ENCODE measurements at places on chromosomes 12 and 14.

GRCh38 chr12:132248453-132249167 lies 80.8 kb downstream of the GALNT9 start:
- DNase-seq = peak; percentile 71

DNA sequence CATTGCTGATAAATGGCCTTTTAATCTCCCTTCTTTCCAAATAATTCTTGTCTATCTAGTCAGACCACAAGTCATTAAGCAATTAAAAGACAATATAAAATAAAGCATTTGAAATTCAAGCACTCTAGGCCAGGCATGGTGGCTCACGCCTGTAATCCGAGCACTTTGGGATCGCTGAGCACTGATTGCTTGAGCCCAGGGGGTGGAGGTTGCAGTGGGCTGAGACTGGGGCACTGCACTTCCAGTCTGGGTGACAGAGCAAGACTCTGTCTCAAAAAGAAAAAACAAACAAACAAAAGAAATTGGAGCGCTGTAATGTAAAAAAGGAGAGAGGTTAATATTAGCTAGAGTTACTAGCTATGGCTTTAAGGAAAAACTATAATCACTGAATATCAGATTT lies 30.5 kb upstream of the CSRP2 start:
- no peak for DNase-seq

GRCh38 chr14:76754586-76754985 lies 6.7 kb upstream of the VASH1 start:
- no peak for DNase-seq

DNA sequence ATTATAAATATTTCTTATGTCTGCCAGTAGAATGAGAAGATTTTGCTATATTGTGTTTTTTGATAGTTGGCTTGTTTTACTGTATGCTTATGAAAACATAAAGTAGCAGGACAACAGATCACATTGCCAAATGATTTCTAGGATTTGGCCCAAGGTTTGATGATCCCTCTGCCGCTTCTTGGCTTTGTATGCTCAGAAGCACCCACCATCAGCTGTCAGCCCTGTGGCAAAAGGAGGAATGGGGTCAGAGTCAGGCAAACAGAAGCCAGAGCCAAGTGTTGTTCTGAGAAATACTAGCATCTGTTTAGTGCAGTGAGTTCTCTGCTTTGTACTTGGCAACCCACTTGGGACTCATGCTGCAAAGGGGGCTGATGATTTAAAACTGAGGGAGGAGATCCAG lies 152.2 kb downstream of the PDE3A start:
- no peak for DNase-seq

GRCh38 chr14:49637534-49638078 lies 2.6 kb upstream of the DNAAF2 start:
- DNase-seq = no peak

DNA sequence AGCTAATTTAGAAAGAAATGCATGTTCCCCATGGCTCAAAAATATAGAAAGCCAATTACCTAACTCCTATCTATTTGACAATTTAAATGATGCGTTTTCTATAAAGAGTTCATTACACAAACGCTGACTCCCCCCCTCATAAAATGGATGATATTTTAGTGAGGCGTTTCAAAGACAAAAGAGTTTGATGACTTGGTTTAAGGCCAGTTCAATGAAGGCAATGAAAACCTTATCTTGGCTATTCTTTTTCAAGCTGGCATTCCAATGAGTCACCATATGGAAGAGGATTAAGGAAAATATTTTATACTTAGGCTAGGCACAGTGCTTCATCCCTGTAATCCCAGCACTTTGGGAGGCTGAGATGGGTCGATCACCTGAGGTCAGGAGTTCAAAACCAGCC lies 62.7 kb downstream of the HMGA2 start:
- peak; percentile 76 for DNase-seq

DNA sequence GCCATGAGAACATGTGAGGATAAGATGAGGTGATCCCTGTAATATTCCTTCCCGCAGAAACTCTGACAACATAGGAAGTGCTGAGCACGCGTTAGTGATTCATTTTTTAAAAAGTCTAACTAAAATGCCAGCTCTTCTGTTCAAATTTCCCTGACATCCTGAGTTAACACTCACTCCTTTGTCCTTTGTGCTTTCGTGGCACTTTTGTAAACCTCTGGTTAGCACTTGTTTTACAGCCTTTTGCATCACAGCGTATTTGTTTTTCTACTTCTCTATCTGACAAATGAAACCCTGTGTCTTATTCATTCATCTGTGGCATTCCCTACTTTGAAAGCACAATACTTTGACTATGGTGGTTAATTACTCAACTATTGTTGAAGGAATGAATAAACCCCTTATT lies 313.6 kb downstream of the NUAK1 start:
- DNase-seq = no peak

- no peak for DNase-seq
These were observed 46.1 kb downstream of the NIN start for GRCh38 chr14:50784683-50785456.

DNA sequence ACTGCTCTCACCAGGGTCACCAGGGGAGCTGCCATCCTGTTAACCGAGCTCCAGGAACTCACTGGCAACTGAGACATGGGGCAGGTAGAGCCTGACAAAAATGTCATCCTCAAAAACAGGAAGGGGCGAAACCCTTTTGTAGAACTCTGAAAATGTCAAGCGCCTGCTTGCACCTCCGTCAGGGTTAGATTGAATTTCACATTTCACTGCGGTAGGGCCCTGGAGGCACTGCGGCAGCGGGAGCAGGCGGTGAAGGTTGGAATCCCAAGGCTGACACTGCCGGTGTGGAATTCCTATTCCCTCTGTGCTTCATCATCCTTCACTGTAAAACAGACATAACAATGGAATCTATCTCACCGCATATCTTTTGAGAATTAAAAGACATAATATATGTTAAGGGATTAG lies 142.8 kb upstream of the TMCC3 start:
- peak; percentile 87 for DNase-seq

DNA sequence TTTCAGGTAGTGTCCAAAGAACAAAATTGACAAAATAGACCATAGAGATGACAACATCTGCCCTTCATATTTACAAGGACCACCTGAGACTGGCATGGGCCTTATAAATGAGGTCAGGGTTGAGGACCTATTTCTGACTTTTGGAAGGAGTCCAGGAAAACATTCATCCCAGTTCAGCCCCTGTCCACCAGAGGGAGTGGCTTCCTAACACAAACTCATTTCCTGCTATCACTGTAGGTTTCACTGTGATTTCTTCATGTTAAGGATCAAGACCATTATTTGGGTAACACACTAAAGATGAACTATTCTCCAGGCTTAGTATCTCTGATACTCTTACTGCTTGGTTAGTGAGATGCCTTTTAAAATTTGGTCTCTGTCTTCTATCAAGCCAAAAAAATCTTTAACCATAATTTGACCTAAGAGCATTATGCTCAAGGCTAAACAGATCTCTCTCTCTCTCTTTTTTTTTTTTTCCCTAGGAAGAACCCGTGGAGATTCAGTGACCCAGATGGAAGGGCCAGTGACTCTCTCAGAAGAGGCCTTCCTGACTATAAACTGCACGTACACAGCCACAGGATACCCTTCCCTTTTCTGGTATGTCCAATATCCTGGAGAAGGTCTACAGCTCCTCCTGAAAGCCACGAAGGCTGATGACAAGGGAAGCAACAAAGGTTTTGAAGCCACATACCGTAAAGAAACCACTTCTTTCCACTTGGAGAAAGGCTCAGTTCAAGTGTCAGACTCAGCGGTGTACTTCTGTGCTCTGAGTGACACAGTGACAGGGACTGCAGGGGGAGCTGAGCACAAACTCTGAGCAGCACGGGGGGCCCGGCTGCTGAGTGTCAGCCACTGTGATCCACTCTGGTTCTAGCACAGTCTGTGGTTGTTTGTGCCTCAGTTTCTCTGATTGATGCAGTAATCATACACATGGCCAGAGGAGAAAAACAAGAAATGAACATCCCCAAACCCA lies 267.6 kb upstream of the OR4E1 start:
- DNase-seq = peak; percentile 51

- no peak for DNase-seq
These were observed 36.3 kb downstream of the NELL2 start for GRCh38 chr12:44839785-44840184.

GRCh38 chr12:121364683-121365121 lies 12.5 kb upstream of the ANAPC5 start:
- no peak for DNase-seq

- DNase-seq = no peak
These were observed 51.9 kb upstream of the ATF7IP start for GRCh38 chr12:14313379-14314138.

DNA sequence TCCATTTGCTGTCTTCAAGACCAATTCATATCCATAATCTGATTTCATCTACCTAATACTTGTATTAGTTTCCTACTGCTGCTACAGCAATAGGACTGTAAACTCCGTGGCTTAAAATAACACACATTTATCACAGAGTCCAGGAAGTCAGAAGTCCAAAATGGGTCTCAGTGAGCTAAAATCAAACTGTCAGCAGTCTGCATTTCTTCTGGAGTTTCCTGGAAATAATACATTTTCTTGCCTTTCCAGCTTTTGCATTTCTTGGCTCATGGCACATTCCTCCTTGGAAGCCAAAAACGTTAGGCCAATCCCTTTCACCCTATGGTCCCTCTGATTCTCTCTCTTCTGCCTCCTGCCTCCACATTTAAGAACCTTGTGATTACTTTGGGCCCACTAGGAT lies 239.8 kb downstream of the PRKD1 start:
- no peak for DNase-seq

GRCh38 chr14:32201816-32202490 lies at the start of gene RNU6-7:
Gene RNU6-7 (plus strand): TSS chr14:32202045.
- DNase-seq = peak; percentile 44

DNA sequence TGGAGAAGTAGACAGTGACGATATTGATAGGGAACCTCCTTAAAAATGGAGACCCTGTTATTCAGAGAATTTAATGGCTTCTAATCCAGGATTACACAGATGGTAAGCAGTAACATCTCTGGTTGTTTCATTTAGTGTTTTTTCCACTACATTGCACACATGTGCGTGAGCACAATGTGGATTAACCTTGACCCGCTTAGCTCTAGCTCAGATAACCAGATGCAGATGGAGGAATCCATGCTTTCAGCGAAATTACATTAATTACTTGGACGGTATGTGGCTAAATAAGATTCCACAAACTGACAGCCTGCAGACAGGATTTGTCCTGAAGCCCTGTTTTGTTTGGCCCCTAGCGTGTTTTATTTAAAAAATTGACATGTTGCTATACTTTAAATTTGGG lies 378.4 kb downstream of the CCDC91 start:
- peak; percentile 58 for DNase-seq

- peak; percentile 30 for DNase-seq
These were observed 8.1 kb upstream of the LRRK2 start for GRCh38 chr12:40216516-40217288.

DNA sequence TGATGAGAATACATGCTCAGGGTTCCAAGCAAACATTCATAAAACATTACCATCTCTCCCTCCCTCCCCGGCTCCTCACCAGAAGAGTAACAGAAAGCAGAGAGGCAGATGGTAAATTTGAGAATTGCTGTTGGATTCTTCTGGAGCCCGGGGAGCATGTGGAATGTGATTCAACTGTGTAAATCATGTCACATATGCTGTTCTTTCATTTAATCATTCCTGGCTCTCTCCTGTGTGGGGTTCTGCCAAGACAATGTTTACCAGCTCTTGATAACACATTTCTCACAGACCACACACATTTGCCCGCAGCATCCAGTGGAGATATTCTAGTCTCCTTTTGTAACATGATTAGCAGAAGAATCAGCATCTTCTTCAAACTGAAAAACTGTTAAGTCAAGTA lies 23.4 kb upstream of the NR2C1 start:
- peak; percentile 92 for DNase-seq

DNA sequence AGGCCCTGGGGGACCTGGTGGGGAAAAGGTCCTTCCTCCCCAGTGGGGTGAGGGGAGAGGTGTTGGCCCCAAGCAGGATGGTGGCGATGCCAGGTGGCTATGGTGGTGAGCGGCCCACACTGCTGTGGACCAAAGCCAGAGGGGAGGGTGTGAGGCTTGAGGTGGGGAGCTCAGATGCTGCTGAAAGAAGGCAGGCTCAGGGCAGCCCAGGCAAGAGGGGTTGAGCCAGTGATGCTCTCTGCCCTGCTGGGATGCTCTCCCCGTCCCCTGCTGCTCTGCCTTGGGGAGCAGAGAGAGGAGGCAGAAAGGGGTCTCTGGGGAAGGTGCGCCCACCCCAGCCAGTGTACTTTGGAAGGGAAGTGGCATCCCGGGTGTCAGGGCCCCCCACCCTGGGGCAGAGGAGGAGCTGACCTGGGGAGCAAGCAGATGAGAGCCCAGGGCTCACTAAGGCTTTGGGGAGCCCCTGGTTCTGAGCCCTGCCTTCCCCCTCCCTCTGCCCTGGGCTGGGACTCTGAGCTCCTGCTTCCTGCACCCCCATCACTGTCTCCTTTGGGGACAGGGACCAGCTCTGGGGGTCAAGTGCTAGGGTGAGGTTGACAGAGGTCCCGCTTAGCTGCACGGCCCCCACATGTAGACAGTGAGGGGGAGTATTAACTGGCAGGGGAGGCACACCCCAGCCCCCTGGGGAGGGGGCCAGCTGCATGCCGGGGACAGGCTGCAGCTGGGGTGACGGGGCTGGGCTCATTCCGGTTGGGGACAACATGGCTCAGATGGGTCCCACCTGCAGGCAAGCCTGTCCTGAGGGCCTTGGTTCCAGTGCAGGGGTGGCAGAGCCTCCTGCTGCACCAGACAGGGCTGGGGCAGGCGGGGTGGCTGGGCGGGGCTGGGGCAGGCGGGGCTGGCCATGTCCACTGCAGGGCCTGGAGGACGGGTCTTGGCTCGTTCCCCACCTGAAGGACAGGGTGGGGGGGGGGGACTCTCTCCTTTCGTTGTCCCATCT lies 124.4 kb downstream of the KIF26A start:
- no peak for DNase-seq

GRCh38 chr12:113396200-113396599 lies 7.5 kb downstream of the SDS start:
- DNase-seq = no peak

DNA sequence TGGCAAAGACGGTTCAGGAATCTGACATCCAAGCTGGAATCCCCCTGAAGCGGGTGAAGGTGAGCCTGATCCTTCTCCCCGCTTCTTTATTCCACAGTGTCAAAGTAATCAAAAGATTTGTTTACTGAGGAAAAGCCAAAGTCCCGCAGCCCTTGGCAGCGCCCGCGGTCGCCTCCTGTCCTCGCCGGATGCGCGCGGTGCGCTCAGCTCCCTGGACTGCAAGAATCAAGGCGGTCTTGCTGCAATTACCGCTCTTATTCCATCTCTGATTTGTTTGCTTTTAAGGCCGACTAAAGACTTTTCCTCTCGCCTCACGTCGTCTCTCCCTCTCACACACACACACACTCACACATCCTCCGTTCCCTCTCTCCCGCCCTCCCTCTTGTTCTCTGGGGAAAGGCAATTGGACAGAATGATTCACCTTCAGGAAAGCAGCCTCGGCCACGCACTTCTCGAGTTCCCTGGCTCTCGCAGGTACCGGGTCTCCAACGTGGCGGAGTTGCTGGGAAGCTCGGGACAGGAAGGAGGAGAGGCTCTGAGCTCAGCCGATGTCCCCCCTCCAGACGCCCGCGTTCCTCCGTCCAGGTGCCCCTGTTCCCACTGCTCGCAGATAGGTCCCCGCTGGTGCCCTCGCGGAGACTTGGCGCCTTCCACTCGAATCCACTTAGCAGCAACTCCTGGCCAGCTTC lies 68.6 kb upstream of the USP15 start:
- peak; percentile 66 for DNase-seq
